ENCODE measurements at places on chromosomes 2 and 18. TPM values are rescaled to one million over a fixed set of nuclear protein-coding genes. Genes with fewer than 3 reads are reported as not detected.

SCN2A gene
- total RNA-seq = 0.33 TPM

CFAP65 gene
- total RNA-seq = under 0.01 TPM

BOLL gene
- not detected for total RNA-seq

SPRED2 gene
- 7.2 TPM for total RNA-seq

RBKS gene
- total RNA-seq = 1.4 TPM

TMEM169 gene
- 16.9 TPM for total RNA-seq

MYO1B gene
- 149 TPM for total RNA-seq

MALL gene
- total RNA-seq = 19.1 TPM

RSAD2 gene
- total RNA-seq = 19.6 TPM

VAMP5 gene
- 11.0 TPM for total RNA-seq

GALNT1 gene
- 48.4 TPM for total RNA-seq

SERPINB10 gene
- total RNA-seq = not detected

Measured in melanocyte of skin (primary cell).